Cardiac atrium fibroblast (primary cell): ENCODE measurements at places on chromosomes 7 and 10. TPM values are rescaled to one million over a fixed set of nuclear protein-coding genes. Genes with fewer than 3 reads are reported as not detected.

Gene TUBAL3
- total RNA-seq = not detected in 2 replicates

Gene ZFYVE27
- 8.5 and 14.4 TPM in 2 replicates for total RNA-seq

Gene LAMB1
- total RNA-seq = 453 and 515 TPM in 2 replicates

Gene H2BK1
- total RNA-seq = not detected in 2 replicates

Gene RNF148
- 0.32 and 1.1 TPM in 2 replicates for total RNA-seq

Gene C10orf120
- not detected in 2 replicates for total RNA-seq

Gene GATA3
- total RNA-seq = 5.7 TPM in 1 of 2 replicates, not detected in the other

Gene STARD3NL
- 37.9 and 52.3 TPM in 2 replicates for total RNA-seq

Gene MSMB
- total RNA-seq = not detected in 2 replicates

Gene C10orf62
- not detected in 2 replicates for total RNA-seq

Gene SLC26A5
- not detected in 2 replicates for total RNA-seq

Gene PNLIPRP2
- not detected in 2 replicates for total RNA-seq

Gene CDC14C
- total RNA-seq = not detected in 2 replicates

Gene LRRD1
- not detected in 2 replicates for total RNA-seq

Gene SCRN1
- 66.1 and 66.3 TPM in 2 replicates for total RNA-seq

Gene SPDYE5
- not detected in 2 replicates for total RNA-seq

Gene ODAD2
- total RNA-seq = not detected in 2 replicates

Gene COL17A1
- 0.16 and 0.36 TPM in 2 replicates for total RNA-seq

Gene DMBT1
- total RNA-seq = not detected in 2 replicates

Gene CFAP58
- total RNA-seq = under 0.01 TPM in 1 of 2 replicates, not detected in the other

Gene XRCC2
- 0.81 and 1.3 TPM in 2 replicates for total RNA-seq

Gene FEZF1
- not detected in 2 replicates for total RNA-seq

Gene CNPY1
- total RNA-seq = not detected in 2 replicates

Gene DLX6
- total RNA-seq = not detected in 2 replicates

Gene IGF2BP3
- total RNA-seq = 24.7 and 45.5 TPM in 2 replicates
